ENCODE measurements at places on chromosomes 4 and X. TPM values are rescaled to one million over a fixed set of nuclear protein-coding genes. Genes with fewer than 3 reads are reported as not detected.

GRCh38 chr4:7103607-7104365 is 35.9 kb upstream of the GRPEL1 start:
- H3K4me3 ChIP-seq, result no peak overlapping the region
- no peak overlapping the region for H3K27ac ChIP-seq
- no peak for DNase-seq

DNA sequence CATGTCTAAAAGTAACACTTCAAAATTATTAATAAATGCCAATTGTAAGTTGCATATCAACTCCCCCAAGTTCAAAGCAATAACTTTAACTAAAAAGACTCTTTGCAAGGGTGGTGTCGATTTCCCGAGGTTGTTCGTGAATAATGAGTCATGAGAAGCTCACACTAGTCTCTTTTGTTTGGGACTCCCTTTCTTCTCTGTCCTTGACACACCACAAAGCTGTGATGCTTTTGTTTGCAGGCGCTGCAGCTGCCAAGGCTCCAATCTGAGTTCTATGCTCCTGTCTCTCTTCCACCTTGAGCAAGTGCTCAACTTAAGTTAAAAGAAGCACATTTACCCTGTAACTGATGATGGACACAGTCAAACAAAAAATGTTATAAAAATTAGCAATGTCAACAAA is 65.9 kb downstream of the FAT1 start:
- H3K4me1 ChIP-seq, result no peaks in the 10 kb centered on the region
- DNase-seq, result no peak
- H3K4me3 ChIP-seq, result no peak overlapping the region
- H3K27ac ChIP-seq, result no peak overlapping the region

DNA sequence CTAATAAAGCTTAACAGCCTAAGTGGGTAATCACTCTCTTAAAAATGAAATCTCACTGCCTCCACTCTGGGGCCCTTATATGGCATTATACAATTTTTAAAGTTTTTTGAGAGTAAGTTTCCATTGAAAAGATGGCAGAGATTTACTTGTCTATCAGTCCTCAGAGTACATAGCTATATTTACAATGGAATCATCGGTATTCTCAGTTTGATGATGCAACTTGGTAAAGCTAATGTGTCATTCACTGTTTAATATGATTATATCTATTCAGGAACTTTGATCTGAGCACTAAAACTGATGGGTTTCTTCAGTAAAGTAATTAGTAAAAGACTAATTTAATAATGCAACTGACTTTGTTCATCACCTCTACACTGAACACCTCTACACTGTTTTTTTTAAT is 51.6 kb downstream of the CT47B1 start:
- no peak overlapping the region for H3K27ac ChIP-seq
- no peaks in the 10 kb centered on the region for H3K4me1 ChIP-seq
- no peaks in the 10 kb centered on the region for H3K27me3 ChIP-seq
- no peaks in the 10 kb centered on the region for H3K36me3 ChIP-seq

NRK gene
- total RNA-seq, result 0.08 TPM

DNA sequence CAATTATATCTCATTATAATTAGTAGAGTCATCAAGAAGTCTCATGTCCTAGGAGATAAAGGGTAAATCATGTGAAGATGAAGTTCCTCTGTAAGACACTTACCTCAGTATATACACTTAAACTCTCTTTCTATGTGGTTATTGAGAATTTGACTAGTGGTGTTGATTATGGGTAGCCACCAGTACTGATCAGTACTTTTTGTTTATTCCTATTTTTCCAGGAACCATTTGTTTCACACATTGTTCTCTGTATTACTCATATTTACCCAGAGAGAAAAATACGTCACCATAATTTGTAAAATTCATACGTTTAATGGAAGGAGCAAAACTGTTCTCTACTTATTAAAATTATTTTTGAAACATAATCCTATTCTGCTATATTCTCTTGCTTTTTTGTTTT is 55.8 kb upstream of the PRDM8 start:
- H3K4me1 ChIP-seq, result peaks cover 3% of the 10 kb centered on the region
- H3K27ac ChIP-seq, result no peak overlapping the region
- no peak overlapping the region for H3K4me3 ChIP-seq
- no peaks in the 10 kb centered on the region for H3K36me3 ChIP-seq
- no peak for DNase-seq

GLOD5 gene
- not detected for total RNA-seq

LEF1 gene
- total RNA-seq, result 18.4 TPM

- H3K27ac ChIP-seq, result no peak overlapping the region
- no peaks in the 10 kb centered on the region for H3K36me3 ChIP-seq
- H3K4me3 ChIP-seq, result no peak overlapping the region
- no peaks in the 10 kb centered on the region for H3K27me3 ChIP-seq
Measured at GRCh38 chr4:38958453-38959190, 73.6 kb downstream of the TMEM156 start.

- H3K4me1 ChIP-seq, result no peaks in the 10 kb centered on the region
- H3K36me3 ChIP-seq, result no peaks in the 10 kb centered on the region
- H3K4me3 ChIP-seq, result no peak overlapping the region
- peaks cover 2% of the 10 kb centered on the region for H3K27me3 ChIP-seq
Measured at GRCh38 chr4:183223053-183223452, 97.0 kb downstream of the CLDN22 start.

DNA sequence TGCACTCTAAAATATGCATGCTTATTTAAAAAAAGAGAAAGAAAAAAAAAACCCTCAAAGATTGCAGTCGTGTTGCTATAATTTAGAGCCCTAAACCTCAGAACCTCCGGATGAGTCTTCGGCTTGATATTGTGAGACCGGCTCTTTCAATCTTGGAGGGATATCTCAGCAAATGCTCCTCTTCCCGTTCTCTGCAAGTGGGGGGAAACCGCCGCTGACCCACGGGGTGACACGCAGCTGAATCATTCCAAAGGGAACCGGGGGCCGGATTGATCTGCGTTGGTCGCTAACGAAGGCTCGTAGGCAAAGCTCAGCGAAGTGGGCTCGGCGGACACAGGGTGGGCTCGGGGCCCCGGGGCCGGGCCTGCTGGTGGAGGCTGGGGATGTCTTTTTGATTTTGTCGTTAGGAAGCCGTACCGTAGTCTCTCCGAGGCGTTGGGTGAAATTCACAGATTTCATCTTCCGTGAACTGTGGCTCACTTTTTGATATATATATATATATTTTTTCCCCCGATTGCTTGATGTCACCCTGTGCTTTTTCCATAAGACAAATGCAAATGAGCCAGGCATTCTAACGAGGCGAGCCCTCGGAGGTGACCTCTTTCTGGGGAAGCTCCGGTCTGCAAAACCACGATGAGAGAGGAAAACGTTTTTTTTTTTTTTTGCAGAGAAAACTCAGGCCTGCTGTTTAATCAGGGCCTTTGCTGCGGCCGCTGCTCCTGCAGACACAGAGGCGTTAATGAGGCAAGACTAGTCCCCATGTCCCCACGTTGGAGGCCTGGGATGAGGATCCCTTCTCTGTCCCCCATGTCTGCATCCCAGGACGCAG is 110.7 kb upstream of the PPP2R3B start:
- no peaks in the 10 kb centered on the region for H3K36me3 ChIP-seq
- H3K27ac ChIP-seq, result no peak overlapping the region
- H3K27me3 ChIP-seq, result no peaks in the 10 kb centered on the region
- no peak overlapping the region for H3K4me3 ChIP-seq

DNA sequence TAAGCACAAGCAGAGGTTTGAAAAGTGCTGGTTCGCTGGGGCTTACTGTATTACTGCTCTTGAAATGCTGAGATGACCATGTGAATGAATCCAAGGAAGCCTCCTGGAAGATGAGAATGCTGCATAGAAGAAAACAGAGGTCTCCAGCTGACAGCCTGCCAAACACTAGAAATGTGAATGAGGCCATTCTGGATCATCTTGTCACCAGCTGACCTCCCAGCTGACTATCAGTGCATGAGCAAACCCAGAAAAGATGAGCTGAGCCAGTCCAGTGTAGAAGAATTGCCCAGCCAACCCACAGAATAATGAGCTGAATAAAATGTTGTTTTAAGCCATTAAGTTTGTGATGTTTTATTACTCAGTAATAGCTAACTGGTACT is 49.1 kb upstream of the DYNLT3 start:
- H3K27ac ChIP-seq, result no peak overlapping the region
- no peaks in the 10 kb centered on the region for H3K4me1 ChIP-seq
- no peaks in the 10 kb centered on the region for H3K36me3 ChIP-seq
- no peak overlapping the region for H3K4me3 ChIP-seq

SMIM31 gene
- not detected for total RNA-seq

GRCh38 chr4:127055357-127055756 is 577.4 kb upstream of the INTU start:
- DNase-seq, result no peak
- H3K27ac ChIP-seq, result no peak overlapping the region
- H3K27me3 ChIP-seq, result no peaks in the 10 kb centered on the region

SEPTIN11 gene
- total RNA-seq, result 89.7 TPM

GRCh38 chr4:152539556-152540292 is 3.8 kb upstream of the FBXW7 start:
- no peaks in the 10 kb centered on the region for H3K27me3 ChIP-seq
- H3K4me3 ChIP-seq, result peak overlapping the region; percentile 55
- H3K4me1 ChIP-seq, result peaks cover 21% of the 10 kb centered on the region
- no peaks in the 10 kb centered on the region for H3K36me3 ChIP-seq

DRD5 gene
- not detected for total RNA-seq

DNA sequence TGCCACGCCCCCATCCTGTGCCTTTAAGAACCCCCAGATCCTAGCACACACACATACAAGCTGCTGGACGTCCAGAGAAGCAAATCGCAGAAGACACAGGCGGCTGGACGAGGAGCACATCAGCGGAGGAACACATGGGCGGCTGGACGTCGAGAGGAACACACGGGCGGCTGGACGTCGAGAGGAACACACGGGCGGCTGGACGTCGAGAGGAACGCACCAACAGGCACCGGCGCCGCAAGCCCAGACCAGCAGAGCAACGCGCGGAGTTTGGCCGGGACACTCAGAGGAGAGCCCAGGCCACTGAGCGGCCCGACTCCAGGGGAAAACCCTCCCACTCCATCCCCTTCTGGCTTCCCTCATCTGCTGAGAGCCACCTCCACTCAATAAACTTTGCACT is 17.2 kb downstream of the ZCCHC13 start:
- H3K4me3 ChIP-seq, result no peak overlapping the region
- no peak for DNase-seq
- no peaks in the 10 kb centered on the region for H3K27me3 ChIP-seq

GRCh38 chr4:20326460-20326859 is 74.8 kb downstream of the SLIT2 start:
- H3K4me1 ChIP-seq, result no peaks in the 10 kb centered on the region
- H3K36me3 ChIP-seq, result no peaks in the 10 kb centered on the region
- DNase-seq, result no peak
- no peaks in the 10 kb centered on the region for H3K27me3 ChIP-seq
- H3K27ac ChIP-seq, result no peak overlapping the region

DNA sequence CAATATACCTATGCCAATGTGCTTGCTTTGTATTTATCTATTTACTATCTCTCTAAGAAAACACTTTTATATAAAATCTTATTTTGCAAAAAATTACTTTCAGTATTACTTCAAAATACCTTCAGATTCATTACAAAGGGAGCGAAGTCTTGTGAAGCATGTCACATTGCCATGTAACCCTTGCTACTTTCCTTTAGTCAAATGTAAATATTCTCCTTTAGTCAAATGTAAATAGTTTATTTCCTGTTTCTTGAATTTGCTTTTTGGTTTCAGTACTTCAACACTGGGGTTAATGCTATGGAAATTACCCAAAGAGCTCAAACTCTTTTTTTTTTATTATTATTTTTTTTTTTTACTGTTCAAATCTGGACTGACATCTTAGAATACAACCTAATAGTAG is 383.3 kb downstream of the GRXCR1 start:
- DNase-seq, result no peak
- H3K27ac ChIP-seq, result no peak overlapping the region
- no peaks in the 10 kb centered on the region for H3K4me1 ChIP-seq

DNA sequence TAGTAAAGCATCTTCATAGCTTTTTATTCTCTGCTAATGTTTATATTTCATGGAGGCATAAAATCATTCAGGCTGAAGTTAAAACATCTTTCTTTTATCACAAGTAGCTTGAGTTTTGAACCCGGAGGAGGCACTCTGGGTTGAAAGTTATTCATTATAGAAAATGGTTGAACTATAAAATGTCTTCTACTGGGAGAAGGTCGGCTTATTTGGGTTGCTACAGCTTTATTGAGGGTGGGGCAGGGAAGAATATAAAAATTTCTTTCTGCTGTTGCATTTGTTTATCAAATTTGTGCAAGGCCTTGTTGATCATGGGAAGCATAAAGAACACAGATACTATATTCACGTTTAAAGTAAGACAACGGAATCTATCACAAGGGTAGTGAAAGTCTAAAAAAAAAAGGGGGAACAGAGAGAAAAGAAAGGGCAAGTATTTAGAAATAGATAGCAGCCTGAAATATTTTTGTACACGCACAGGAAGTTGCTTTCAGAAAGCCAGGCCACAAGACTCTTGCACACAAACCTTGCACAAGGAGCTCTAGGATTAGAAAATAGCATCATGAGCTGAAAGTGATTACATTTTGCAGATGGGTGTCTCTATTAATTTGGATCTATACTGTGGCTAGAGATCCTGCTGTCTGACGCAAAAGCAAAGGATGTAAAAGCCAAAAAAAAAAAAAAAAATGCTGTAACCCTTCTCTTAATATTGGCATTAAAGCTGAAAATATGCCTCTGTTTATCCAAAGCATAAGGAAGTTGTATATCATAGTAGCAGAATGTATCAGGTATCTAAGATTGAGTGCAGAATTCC is 37.2 kb upstream of the FAM9C start:
- H3K36me3 ChIP-seq, result no peaks in the 10 kb centered on the region
- H3K4me3 ChIP-seq, result no peak overlapping the region
- peak overlapping the region; percentile 100 for H3K27ac ChIP-seq
- H3K4me1 ChIP-seq, result peaks cover 88% of the 10 kb centered on the region
- peak; percentile 77 for DNase-seq

HTRA3 gene
- 0.08 TPM for total RNA-seq

DMRTC1 gene
- total RNA-seq, result not detected

GRCh38 chr4:63049278-63049677 is 1360.0 kb downstream of the TECRL start:
- H3K4me1 ChIP-seq, result no peaks in the 10 kb centered on the region
- no peaks in the 10 kb centered on the region for H3K36me3 ChIP-seq
- no peak overlapping the region for H3K4me3 ChIP-seq
- no peak for DNase-seq

GRID2 gene
- total RNA-seq, result not detected

GRCh38 chrX:72644946-72645345 is 69.2 kb downstream of the PHKA1 start:
- H3K27me3 ChIP-seq, result no peaks in the 10 kb centered on the region
- no peaks in the 10 kb centered on the region for H3K36me3 ChIP-seq
- no peak overlapping the region for H3K4me3 ChIP-seq
- no peak for DNase-seq
- no peak overlapping the region for H3K27ac ChIP-seq

- peaks cover 7% of the 10 kb centered on the region for H3K27me3 ChIP-seq
- no peaks in the 10 kb centered on the region for H3K4me1 ChIP-seq
- no peak for DNase-seq
Measured at GRCh38 chrX:150363561-150364346, 637 bp downstream of the MAMLD1 start.

- H3K4me1 ChIP-seq, result no peaks in the 10 kb centered on the region
- no peak overlapping the region for H3K27ac ChIP-seq
- DNase-seq, result no peak
- H3K4me3 ChIP-seq, result no peak overlapping the region
- no peaks in the 10 kb centered on the region for H3K27me3 ChIP-seq
Measured at GRCh38 chrX:77427611-77428010, 19.6 kb upstream of the FGF16 start.
